ENCODE measurements at places on chromosomes 5 and 9.

- DNase-seq: peak; percentile 100
Measured at GRCh38 chr5:10249948-10250805, at the start of gene CCT5. TSS of gene CCT5 (plus strand) at chr5:10250280. CDS start at chr5:10250341, 61 bp downstream.

DNA sequence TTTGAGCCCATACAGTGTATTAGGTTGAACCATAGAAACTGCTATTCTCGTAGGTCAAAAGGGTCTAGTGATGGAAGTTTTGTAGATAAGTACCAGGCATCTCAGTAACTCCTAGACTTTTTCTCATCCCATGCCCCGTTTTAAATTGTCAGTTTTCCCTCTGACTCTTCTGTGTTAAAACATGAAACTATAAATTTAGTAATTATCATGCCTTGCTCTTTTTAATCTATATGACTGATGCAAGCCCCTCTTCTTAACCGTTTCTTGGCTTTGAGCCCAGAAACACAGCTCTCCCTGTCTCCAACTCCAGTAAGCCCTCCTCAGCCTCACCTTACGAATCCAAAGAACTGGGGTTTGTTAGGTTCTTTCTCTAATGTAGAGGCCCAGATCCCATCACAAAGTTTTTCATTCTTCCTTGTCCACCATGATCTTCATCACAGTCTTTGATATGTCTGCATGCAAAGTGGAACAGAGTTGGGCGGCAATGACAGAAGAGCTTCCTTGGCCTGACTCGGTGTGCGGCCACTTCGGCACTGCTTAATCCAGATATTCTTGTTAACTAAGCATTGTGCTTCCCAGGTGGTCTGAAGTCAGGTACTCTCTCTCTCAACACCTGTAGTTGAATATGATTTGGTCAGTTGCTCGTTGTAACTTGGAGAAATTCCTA lies 21.1 kb downstream of the RGMB start:
- DNase-seq: no peak

DNA sequence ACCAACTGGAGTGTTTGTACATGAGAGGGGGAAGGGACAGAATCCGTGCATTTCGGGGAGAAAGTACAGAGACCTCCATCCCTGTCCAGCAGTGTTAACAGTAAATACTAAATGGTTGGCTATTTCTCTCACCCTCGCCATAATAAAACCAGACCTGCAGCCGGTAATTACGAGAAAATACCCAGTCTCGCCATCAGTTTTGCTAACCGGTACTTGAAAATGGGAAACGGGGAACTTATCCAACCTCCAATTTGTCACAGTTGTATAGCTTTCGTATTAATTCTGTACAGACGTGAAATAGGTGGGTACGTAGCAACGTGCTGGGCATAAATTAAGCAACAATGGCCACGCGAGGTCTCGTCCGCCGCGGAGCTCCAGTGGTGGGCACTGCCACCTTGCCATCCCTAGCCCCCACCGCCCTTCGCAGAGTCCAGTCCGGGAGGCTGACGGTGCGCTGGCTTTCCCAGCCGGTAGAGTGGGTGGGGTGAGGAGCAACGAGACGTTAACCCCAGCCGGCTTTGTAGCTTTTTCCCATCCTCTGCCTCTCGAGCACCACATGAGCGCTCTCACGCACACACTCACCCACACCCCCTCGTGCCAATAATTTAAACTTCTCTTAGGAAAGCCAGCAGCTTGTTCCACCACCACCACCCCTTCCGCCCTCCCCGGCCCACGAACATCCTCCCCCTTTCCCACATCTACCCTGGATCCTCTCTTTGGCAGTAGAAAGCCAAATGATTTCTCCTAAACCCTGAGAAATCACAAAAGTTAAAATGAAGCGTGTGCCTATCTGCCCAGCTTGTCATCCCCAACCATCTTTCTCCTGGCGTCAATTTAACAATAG lies 1.8 kb downstream of the ELAVL2 start:
- no peak for DNase-seq

DNA sequence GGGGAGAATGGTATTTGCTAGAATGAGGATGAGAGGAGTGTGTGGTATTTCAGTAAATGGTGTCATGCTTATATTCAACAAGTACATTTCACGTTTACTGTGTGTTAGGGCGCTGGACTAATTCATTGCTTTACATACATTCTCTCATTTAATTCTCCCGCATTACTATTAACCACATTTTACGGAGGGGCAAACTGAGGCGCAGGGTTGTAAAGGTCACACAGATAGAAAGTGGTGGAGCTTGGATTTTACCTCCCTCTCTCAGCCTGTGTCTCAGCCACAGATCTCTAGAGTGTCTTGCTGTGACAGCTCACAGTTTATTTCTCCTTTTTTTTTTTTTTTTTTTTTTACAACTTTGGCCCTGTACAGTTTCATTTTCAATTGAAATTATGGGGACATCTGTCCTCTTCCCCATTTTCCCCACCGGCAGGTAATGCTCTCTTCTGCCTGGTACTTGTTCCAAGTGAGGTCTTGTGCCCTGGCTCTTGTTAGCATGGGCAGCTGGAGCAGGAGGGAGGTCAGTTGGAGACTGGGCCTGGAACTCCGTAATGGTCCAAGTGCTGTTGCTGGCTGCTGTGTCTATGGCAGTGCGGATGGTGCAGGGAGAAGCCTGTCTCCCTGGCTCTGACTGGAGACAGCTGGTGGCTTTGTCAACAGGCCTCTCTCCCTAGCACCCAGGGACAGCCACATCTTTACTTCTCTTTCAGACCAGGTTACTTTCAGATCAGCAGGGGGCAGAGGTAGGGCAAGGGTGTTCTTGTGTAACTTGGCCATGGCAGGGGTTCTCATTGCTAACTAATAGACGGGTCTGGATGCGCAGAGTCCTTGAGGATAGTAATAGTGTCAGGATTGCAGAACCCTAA lies 20.5 kb upstream of the NDST1 start:
- DNase-seq: no peak

- DNase-seq: no peak
Measured at GRCh38 chr9:81896070-81896469, 32.2 kb upstream of the SPATA31D4 start.

DNA sequence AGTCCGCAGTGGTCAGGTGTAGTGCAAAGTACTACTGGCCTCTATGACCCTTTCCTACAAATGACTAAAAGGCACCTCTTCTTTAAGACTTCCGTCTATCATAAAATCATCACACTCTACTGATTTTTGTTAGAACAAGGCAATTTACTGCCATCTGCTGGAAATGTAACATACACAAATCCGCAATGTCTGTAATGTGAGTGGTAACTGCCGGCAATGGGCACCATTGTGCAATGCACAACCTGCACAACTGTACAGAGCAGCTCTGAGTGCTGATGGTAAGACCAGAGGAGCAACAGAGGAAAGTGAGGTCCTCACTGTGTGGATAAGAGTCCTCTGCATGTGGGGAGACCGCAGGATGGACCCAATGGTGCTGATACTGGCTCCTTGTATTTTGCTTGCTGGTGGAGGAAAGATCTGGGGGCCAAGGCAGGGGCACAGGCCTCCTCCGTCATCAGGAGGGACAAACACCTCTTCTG lies 103.7 kb downstream of the ATPSCKMT start:
- DNase-seq: no peak

DNA sequence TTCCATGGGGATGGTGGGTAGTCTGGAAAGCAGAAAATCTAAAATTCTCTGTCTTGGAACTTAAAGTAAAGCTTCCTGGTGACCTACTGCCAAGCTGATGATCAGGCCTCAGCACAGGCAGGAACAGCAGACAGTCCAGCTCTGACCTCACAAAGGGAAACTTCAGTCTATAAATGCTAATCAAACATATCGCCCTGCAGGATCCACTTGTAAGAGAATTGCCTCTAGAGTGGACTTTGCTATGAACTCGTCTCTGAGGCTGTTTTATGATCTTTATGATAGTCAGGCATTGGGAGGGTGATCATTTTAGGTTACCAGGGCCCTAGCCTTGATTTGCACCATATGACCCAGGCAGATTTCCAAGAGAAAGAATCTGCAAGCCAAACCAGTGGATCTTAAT lies 67.6 kb upstream of the SELENOP start:
- DNase-seq: no peak

DNA sequence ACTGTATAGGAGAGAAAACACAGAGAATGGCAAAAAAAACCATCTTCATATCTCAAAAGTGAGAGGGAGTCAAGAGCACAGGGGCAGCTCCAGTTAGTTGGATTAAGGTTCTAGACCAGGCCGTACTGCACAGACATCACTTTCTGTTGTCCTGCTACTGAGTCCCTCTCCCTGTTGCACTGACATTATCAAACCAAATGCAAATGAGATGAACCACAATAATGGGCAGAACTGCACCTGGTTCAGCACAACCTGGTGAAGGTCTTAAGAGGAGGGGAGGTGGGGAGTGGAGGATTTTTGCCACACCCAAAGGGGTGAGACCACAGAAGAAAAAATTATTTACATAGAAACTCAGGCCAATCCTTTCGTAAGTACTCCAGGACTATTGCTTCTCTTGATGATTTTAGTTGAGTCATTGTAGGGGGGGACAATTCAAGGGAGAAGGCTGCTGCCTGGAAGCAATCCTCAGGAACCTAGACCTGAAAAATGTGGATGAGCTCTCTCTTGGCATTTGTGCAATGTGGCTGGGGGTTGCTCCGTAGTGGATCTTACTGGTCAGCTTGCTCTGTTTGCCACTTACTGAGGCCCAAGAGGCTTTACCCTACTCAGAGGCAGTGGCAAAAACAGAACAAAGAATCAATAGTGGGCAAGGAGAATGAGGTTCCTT lies 94.5 kb upstream of the PPP1R2B start:
- DNase-seq: no peak

GRCh38 chr9:93978551-93978950 lies 23.4 kb upstream of the BARX1 start:
- DNase-seq: no peak

- no peak for DNase-seq
Measured at GRCh38 chr5:24767086-24767485, 122.3 kb upstream of the CDH10 start.

- no peak for DNase-seq
Measured at GRCh38 chr5:142515036-142515435, 170.9 kb downstream of the FGF1 start.

- no peak for DNase-seq
Measured at GRCh38 chr9:69028754-69029153, 6.8 kb upstream of the FXN start.

- no peak for DNase-seq
Measured at GRCh38 chr5:3958389-3958788, 362.8 kb downstream of the IRX1 start.

DNA sequence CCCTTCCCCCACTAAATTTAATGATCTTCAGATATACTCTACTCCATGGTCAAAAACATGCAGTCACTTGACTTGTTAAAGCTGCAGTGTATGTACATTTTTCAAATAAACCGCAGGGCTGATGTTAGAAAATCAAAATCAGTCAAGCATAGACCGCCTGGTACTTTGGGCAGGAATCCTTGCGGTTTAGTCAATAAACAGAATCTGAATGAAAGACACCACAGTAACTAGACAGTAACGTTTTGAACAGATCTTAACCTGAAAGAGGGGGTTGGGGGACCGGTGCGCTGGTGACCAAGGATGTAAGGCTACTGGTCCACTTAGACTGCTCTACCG lies 188.8 kb downstream of the BNC2 start:
- DNase-seq: no peak

GRCh38 chr9:134319306-134320125 lies 6.7 kb upstream of the RXRA start:
- no peak for DNase-seq

DNA sequence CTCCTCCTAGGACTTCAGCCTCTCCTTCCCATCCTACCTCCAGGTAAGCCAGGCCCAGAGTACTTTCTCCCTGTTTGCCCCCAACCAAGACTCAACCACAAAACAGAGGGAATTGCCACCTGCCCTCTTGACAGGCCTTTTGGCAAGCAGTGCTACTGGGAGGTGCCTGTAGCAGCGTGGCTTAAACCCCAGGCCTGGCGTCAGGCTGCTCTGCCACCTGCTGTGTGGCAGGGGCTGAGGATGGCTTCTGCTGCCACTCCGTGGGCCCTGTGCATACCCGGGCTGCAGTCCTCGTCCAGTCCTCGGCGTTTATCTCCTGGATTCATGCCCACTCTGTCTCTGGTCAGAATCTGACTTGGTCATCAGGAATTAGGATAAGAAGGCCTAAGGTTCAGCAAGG lies 163.1 kb downstream of the PAX5 start:
- DNase-seq: peak; percentile 67

DNA sequence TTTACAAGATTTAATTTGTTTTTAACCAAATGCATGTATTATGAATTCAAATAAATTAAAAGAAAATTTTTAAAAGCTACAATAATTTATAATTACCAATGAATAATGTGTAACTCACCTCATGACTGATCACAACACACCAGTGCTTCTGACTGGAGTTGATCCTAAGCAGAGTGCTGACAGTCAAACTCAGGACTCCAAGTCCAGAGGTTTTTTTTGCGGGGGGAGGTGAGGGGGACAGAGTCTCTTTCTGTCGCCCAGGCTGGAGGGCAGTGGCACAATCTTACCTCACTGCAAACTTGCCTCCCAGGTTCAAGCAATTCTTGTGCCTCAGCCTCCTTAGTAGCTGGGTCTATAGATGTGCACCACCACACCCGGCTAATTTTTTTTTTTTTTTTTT lies 71.0 kb upstream of the MELK start:
- DNase-seq: no peak
